ENCODE measurements at places on chromosomes 11 and 22. TPM values are rescaled to one million over a fixed set of nuclear protein-coding genes. Genes with fewer than 3 reads are reported as not detected.

FAM180B gene
- not detected for total RNA-seq

OR52N4 gene
- total RNA-seq, result not detected

DNA sequence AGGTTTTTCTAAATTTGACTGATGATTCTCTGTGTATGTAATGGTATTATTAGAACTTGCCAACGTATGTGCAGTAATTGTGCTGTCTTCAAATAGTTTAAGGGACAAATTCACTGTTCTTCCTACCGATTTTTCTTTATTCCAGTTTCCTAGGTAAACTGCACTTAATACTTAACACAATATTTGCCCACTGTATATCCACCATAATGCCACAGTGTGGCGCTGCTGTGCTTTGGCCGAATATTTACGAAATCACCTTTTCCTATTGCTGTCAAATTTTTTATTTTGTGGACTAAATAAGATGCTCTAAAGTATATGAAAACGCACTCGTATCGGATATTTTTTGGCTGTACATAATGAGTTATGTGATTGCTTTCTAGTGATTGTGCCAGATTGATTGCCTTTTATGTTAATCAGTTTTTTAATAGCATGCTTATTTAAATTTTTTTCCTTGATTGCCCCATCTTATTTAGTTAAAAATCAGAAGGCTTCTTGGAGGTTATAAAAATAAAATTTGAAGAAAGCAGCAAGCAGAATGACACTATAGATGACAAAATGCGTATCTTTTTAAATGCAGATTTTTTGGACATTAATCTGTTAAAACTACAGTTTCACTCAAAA is 10.5 kb downstream of the AASDHPPT start:
- H3K27me3 ChIP-seq, result no peaks in the 10 kb centered on the region
- no peak overlapping the region for H3K4me3 ChIP-seq
- peaks cover 60% of the 10 kb centered on the region for H3K36me3 ChIP-seq
- peak overlapping the region; percentile 29 for H3K27ac ChIP-seq
- peak; percentile 32 for DNase-seq
- H3K4me1 ChIP-seq, result peaks cover 20% of the 10 kb centered on the region

- no peak for DNase-seq
- no peaks in the 10 kb centered on the region for H3K4me1 ChIP-seq
- H3K4me3 ChIP-seq, result no peak overlapping the region
- H3K27me3 ChIP-seq, result no peaks in the 10 kb centered on the region
- H3K27ac ChIP-seq, result no peak overlapping the region
- H3K36me3 ChIP-seq, result no peaks in the 10 kb centered on the region
These were observed 936.6 kb downstream of the OPCML start for GRCh38 chr11:132595711-132596134.

DNA sequence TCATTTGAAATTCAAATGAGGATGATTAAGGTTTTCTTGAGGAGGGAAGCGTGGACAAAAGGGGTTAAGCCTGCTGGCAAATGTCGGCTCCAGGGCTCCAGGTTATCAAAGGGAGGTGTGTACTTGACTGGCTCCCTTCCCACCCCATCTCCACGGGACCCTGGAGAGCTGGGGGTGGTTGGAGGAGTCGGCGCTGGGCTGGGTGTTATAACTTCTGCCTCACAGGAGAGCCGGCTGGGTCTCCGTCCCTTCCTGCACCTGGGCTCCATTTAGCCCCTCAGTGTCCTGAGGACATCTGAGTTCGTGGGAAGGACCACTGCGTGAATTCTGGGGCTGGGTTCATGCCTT is 15.6 kb downstream of the POU2F3 start:
- no peak overlapping the region for H3K27ac ChIP-seq
- H3K27me3 ChIP-seq, result peaks cover 61% of the 10 kb centered on the region
- H3K4me1 ChIP-seq, result no peaks in the 10 kb centered on the region
- no peak overlapping the region for H3K4me3 ChIP-seq
- no peak for DNase-seq
- no peaks in the 10 kb centered on the region for H3K36me3 ChIP-seq

- no peaks in the 10 kb centered on the region for H3K27me3 ChIP-seq
- H3K36me3 ChIP-seq, result peaks cover 18% of the 10 kb centered on the region
- no peak for DNase-seq
- no peaks in the 10 kb centered on the region for H3K4me1 ChIP-seq
- H3K27ac ChIP-seq, result no peak overlapping the region
- no peak overlapping the region for H3K4me3 ChIP-seq
These were observed 62.7 kb downstream of the SPECC1L start for GRCh38 chr22:24333301-24333700.
